CD4-positive, alpha-beta T cell treated with Interleukin-12 subunit alpha and Interleukin-12 subunit beta, for 1 hour (primary cell): ENCODE measurements at places on chromosomes 5 and 9.
A peak's percentile ranks its signal among the peaks of the same experiment; 100 is the strongest.

DNA sequence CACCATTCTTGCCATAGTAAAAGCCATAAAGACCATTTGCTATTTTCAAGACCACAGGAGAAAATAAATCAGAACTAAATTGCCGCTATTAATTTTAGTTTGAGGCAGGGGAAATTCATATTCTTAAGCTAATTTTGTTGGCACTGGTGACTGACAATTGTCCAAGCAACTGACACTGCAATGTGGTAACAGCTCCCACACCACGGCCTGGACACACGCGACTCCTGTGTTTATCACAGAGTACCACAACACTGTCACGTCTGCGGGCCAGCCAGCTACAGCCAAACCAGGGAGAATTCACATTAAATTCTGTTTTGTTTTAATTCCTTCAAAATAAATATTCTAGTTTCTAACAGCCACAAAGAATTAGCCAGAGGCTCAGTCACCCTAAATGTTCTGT, 481.9 kb downstream of the CTNND2 start:
- no peak for DNase-seq

DNA sequence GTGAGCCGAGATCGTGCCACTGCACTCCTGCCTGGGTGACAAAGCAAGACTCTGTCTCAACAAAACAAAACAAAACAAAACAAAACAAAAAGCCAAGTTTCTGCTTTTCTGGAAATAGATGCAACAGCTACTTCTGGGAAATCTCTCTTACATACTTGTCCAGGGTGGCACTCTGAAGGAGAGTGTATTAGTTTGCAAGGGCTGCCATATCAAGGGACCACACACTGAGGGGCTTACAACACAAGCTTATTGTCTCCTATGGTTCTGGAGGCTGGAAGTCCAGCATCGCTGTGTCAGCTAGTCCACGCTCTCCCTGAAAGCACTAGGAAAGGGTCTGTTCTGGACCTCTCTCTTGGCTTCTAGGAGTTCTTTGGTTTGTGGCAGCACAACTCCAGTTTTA, 277.9 kb upstream of the WWC1 start:
- no peak for DNase-seq

DNA sequence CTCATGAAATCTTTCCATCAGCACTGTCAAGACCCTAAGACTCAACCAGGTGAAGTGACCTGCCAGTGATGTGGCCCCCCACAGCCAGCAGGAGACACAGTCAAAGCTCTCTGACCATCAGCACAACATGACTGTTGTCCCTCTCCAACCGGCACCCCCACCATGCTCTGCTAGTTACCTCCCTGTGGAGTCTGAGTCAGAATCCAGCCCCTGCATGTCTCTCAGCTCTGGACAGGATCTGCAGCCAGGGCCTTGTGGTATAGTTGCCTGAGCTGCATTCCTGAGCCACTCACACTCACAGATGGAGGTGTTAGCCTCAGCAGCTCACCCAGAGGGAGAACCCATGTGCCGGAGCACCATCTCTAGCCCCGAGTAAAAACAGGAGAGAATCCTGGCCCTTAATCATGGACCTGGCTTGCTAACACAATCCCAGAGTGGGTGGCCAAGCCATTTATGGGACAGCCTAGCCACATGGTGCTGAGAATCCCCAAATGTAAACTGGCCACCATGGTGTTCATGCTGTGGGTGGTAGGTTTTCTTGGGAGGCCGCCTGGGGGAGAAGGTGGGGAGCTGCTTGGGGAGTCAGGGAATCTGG, 237.8 kb downstream of the PAPPA start:
- DNase-seq: no peak

- DNase-seq: no peak
Observed at GRCh38 chr9:5553211-5553610, 42.9 kb downstream of the PDCD1LG2 start.

GRCh38 chr5:123545506-123545905, 33.5 kb downstream of the CSNK1G3 start:
- peak; percentile 27 for DNase-seq

- no peak for DNase-seq
Observed at GRCh38 chr9:98986866-98987651, 43.4 kb downstream of the COL15A1 start.

DNA sequence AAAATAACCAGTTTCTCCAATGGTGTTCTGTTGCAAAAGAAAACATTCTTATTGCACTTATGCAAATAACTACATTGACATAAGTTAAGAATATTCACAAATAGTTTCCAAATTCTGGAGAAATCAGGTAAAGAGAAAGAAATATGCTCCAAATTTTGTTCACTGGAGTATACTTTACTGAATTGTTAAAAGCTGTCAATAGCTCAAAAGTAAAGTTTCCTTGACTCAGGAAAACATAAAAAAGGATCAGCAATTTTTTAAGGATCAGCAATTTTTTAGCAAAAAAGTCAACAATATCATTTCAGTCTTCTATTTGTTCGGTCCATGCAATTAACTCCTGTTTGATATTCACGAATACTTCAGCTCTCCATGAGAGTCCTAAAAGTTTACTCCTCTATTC, 51.6 kb downstream of the ANXA2R start:
- DNase-seq: no peak

DNA sequence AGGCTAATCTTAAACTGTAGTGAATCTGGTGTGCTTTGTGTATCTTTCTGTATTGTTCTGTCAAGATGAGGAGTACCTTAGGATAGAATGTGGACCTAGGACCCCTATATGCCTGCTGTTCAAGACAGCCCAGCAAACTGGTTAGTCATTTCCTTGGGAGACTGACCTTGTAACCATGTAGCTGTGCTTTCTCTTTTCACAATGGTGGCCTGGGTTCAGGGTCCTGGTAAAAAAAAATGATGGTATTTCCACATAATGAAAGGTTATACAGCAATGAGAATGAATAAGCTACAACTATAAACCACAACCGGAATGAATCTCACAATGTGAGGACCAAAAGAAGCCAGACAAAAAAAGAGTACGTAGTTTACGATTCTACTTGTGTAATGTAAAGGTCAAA, 36.4 kb upstream of the F2RL1 start:
- DNase-seq: no peak

DNA sequence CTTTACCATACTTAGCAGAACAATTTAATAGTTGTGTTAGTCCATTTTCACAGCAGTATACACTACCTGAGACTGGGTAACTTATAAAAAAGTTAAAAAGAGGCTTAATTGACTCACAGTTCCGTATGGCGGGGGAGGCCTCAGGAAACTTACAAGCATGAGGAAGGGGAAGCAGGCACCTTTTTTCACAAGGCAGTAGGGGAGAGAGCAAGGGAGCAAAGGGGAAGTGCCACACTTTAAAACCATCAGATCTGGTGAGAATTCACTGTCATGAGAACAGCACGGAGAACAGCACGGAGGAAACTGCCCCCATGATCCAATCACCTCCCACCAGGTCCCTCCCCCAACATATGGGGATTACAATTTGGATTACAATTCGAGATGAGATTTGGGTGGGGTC, 269.9 kb downstream of the MTRR start:
- DNase-seq: no peak

DNA sequence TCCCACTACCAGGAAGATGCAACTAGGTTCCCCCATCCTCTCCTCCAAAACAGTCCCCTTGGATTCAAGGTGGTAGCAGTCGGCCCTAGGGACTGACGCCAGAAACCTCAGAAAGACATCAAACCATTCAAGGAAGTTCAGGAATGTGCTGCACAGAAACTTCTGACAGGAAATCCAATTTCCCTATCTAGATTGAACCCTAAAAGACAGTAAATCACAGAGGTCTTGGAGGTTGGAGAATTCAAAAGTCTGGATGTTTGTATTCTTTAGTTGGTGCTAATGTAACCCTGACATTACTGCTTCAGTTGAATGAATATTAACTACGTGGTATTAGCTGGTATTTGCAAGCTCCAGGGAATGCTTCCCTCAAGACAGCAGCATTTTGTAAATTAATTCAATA, 125.3 kb downstream of the SYK start:
- DNase-seq: no peak

DNA sequence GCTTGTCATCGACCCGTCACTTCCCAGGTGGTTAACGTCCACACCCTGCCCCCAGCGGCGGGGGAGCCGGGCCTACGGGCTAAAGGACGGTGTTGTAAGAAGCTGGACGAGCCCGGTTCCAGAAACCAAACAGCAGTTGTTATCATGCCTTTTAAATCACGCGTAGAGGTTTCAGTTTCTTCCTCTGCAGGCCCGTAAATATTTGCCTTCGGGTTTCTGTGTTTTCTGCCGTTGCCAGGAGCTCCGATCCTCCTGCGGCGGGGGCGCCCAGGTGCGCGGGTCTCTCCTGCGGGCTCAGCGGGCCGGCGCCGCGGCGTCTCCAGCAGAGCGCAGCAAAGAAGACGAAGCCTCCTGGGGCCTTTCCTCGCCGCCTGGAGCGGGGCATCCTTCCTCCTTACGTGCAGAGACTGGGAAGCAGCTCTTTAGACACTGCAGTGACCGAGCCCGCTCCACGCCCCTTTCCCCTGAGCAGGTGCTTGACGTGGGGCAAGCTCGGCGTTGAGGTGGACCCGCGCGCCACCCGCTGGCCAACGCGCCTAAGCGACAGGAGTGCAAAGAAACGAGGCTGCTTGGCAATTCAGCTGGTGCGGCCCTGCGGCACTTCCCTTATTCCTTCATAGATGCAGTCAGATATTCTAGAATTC, 21.8 kb upstream of the TTC1 start:
- peak; percentile 76 for DNase-seq

GRCh38 chr9:105098370-105098769, 146.1 kb upstream of the SLC44A1 start:
- DNase-seq: no peak

DNA sequence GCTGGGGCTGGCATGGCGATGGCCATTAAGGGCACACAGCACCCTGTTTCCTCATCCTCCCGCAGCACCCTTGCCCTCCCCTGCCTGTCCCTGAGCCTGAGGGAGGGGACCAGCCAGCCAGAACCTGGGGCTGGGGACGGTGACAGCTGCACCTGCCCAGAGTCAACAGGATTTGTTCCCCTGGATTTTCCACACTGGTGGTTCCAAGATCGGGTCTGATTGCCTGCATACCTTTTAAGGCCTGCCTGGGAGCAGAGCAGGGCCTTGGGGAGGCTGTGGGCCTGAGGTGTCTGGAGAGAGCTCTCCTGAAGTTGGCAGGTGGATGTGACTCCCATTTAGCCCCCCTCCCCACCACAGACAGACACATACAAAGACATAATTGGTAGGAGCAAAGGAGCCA, 61.0 kb upstream of the C5orf58 start:
- no peak for DNase-seq

DNA sequence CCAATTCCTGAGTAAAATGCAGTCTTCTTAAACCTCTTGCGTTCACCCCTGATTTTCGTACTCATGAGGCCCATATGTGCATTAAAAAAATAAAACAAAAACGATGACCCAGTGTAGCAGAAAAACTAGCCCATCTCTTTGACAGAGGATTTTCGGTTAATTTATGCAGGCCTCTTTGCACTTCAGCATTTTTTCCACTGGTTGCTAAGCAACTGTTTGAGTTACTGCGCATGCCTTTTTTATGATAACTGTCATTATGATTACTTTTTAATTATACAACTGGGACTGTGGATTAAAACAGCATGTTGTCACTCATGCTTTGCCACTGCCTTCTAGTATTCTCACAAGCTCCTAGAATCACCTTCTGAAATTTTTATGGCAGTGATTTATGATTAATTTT, 165.0 kb downstream of the SMARCA2 start:
- no peak for DNase-seq

DNA sequence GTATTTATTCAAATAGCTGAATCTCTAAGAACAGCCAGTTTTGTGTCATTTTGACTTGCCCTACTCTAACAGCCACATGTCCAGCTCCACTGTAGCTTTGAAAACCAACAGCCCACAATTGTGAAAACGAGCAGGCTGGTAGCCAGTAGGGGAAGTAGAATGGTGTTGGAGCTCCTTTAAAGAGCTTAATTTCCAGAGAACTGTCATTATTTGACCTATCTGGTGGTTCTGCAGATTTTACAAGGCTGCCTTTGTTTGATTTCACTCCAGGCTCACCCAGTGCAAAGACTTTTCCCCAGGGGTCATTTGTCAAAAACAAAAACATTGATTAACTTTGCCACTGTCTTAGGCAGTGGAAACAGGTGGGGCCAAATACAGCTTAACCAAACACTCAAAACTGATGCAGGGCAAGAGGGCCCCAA, 3.2 kb upstream of the PJA2 start:
- no peak for DNase-seq

- DNase-seq: no peak
Observed at GRCh38 chr5:32584646-32585045, 711 bp upstream of the SUB1 start.

DNA sequence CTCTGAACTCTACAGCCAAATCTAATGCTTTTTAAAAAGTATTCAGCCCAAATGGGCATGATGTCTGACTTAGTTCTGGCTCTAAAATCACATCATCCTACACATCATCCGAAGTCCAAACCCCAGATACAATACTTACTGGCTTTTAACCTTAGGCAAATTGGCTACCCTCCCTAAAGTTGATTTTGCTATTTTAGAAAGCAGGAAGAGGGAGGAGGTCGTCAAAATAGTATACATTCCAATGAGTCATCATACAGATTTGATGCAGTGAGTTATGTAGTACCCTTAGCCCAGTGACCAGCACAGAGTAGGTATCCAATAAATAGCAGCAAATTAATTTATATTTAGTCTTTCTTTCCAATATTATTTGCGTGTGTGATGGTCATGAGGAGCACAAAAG, 582.0 kb upstream of the TUSC1 start:
- no peak for DNase-seq

- no peak for DNase-seq
Observed at GRCh38 chr5:124643336-124643735, 103.1 kb downstream of the ZNF608 start.

- no peak for DNase-seq
Observed at GRCh38 chr5:79595086-79595485, 17.2 kb upstream of the TENT2 start.

DNA sequence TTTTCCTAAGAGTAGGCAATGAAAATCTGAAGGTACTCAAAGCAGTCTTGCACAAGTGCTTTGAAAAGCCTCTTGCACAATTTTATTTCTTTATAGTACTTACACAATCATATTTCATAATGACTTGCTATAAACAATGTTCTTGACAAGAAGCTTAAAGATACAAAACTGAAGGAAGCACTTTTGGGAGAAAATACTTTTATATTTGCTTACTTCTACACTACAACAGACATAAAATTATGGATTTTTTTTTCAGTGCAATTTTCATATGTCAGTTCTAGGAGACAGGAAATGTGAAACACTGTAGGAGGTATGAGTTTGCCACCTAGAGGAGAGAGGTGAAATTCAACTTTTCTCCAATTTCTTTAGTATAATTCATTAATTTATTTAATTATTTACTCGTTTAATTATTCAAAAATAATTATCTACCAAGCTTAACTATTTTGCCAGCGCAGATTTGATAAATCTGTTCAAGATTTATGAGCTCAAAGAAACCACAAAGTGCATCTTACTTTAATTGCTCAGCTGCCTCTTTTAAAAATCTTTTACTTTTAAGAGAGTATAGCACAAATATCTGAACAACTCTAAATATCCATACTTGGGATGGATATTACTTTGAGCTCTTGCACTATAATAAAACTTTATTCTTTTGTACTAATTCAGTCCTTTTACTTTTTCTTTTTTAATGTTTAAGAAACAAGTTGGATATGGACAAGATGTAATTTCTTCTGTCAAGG, 29.0 kb upstream of the CDKN2B start:
- DNase-seq: peak; percentile 45
